NCI-H2081 treated with DMSO at 0.1 percent for 48 hours (cell line): ENCODE measurements at places on chromosomes 16 and 17.

DNA sequence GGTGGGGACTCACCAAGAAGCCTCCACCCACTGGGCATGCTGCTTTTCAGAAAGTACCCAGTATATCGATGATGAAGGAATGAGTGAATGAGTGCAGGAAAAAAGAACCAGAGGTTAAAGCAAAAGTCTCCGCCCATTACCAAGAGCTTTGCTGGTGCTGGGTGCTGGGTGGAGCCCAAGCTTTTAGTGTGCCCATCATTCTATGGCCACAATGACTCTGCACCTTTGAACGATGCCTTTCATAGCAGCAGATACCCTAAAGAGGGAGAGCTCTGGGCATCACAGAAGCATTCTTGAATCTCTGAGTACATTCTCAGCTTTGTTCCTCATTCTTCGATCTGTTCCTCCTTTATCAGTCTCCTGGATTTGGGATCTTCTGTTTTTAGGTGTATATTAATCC, 450.7 kb upstream of the CCL2 start:
- no peak for DNase-seq

DNA sequence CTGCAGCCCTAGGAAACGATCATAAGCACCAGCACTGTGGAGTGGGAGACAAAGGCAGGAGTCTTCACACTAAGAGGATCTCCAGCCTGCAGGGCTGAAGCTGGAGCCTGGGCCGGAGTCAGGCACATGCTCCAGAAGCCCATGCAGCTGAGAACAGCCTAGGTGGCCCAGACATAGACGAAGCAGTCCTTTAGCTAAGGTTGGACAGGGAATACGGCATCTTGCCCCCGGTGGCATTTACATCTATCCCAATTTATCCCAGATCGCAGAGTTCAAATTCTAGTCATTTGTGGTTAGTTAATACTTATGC, 13.9 kb downstream of the TSPOAP1 start:
- DNase-seq: no peak

DNA sequence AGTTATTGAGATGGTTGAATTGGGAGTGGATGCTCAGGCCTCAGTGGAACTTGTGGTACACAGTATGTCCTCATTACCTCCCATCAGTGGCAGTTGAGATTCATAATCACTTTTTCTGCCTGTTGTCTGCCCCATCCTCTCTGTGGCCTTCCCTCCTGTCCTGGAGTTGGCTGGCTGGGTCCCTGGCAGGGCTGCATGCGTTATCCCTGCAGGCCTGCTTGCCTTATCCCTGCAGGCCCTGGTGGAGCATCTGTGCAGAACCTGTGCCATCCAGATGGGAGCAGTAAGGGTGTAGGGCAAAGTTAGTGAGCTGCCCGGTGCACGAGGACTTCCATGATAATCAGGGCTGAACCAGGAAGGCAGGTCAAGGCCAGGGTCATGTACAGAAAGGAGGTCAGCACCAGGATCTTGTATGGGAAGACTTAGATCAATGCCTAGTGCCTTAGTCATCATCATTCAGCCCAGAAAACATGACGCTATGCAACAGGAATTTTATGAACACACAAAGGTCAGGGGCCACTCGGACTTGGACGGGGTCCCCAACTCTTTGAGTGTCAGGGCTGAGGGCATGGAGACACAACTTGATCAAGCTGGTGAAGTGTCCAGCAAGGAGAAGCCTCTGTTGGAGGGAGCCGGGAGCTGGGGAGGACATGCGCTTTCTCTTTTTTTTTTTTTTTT, 47.2 kb downstream of the ABCC1 start:
- DNase-seq: no peak

DNA sequence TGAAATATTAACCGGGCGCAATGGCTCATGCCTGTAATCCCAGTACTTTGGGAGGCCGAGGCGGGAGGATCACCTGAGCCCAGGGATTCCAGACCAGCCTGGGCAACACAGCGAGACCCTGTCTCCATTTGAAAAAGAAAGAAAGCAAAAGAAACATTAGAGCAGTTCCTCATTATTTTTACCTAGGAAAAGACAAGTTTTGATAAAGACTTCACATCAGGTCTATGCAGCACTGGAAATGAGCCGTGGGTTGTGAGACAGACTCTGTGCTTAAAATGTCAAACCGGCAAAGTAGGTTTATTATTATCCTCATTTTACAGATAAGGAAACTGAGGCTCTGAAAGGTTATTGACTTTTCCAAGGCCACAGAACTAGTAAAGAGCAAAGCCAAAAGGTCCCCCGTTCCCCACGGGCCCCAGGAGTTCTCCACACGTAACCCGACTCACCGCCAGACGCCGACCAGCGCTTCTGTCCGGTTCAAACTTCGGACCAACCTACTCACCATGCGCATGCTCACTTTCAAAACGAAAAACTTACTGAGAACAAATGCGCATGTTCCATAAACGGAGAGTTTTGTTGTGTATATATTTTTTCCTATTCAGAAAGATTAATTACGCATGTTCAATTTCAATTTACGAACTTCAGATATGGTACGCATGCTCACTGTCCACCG, 356 bp downstream of the TUBD1 start:
- no peak for DNase-seq

- no peak for DNase-seq
Measured at GRCh38 chr17:32709562-32709961, 167.4 kb downstream of the MYO1D start.

- DNase-seq: no peak
Measured at GRCh38 chr16:3118846-3119245, 6.5 kb downstream of the ZNF205 start.

- no peak for DNase-seq
Measured at GRCh38 chr16:69613378-69614154, 47.8 kb downstream of the NFAT5 start.

GRCh38 chr16:11165894-11166665, 89.9 kb downstream of the SOCS1 start:
- DNase-seq: no peak
